ENCODE measurements at places on chromosomes 4 and X. TPM values are rescaled to one million over a fixed set of nuclear protein-coding genes. Genes with fewer than 3 reads are reported as not detected.

DNA sequence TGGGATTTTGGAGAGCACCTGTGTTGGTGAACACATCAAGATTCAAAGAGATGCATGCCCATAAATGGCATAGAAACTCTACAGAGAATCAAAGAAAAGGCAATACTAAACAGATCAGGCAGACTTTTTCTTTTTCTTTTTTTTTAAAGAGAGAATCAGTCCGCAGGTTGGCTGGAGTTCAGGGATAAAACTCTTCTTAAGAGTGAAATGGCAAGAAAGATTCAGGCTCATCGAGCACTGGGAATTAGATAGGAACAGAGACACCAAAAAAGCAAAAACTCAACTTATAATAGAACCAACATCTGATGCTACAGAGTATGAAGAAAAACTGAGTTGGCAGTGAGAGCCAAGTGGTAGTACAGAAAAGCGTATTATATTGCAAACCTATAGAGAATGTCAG is 314.3 kb downstream of the ARHGAP24 start:
- no peak for DNase-seq

The GAGE1 gene
- not detected for total RNA-seq

The DHRSX gene
- 29.2 TPM for total RNA-seq

DNA sequence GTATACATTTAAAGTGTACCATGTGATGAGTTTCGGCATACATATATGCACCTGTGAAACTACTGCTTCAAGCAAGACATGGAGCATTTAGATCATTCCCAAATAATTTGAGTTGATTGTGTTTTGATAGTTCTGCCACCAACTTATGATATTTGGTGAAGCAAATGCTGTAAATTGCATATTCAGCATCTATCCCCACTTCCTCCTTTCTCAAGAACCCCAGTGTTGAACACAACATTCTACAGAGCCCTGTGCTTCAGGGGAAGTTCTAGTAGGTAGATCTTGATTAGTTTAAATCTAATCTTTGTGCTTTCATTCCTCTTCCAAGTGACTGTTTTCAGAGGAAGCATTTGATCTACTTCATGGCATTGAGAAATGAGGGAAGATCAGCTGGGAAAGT is 5.4 kb upstream of the SHROOM3 start:
- no peak for DNase-seq

The MCF2 gene
- total RNA-seq, result 0.16 TPM

GRCh38 chr4:77911091-77911490 is 48.5 kb downstream of the MRPL1 start:
- DNase-seq, result no peak

- no peak for DNase-seq
Measured at GRCh38 chr4:139279760-139280620, at the start of gene MGARP. TSS of gene MGARP (minus strand) at chr4:139280225. CDS start at chr4:139280158, 67 bp downstream.
